ENCODE measurements at places on chromosomes 16 and 17.

DNA sequence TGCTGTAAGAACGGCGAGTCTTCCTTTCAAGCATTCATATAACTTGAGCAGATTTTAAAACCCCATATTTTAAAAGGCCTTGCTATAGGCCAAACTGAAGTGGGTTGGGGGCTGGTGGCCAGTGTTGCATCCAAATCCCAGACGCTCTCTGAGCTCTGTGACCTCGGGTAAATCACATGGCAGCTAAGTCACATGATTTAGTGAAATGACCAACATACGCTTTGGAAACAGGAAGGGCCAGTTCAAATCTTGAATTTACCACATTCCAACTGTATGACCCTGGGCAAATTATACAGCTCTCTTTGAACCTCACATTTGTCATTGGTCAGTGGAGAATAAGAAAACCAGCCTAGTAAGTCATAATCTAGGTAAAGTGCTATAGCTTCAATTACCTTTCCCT is 519.3 kb downstream of the HAPSTR1 start:
- no peak for DNase-seq

GRCh38 chr16:57740423-57741071 is 5.0 kb downstream of the KATNB1 start:
- no peak for DNase-seq

GRCh38 chr17:59547131-59547915 is 18.1 kb upstream of the DHX40 start:
- no peak for DNase-seq

GRCh38 chr16:46719528-46719927 is 28.6 kb downstream of the MYLK3 start:
- DNase-seq, result no peak

- DNase-seq, result no peak
Measured at GRCh38 chr17:81164371-81165245, 699 bp upstream of the PVALEF start.

DNA sequence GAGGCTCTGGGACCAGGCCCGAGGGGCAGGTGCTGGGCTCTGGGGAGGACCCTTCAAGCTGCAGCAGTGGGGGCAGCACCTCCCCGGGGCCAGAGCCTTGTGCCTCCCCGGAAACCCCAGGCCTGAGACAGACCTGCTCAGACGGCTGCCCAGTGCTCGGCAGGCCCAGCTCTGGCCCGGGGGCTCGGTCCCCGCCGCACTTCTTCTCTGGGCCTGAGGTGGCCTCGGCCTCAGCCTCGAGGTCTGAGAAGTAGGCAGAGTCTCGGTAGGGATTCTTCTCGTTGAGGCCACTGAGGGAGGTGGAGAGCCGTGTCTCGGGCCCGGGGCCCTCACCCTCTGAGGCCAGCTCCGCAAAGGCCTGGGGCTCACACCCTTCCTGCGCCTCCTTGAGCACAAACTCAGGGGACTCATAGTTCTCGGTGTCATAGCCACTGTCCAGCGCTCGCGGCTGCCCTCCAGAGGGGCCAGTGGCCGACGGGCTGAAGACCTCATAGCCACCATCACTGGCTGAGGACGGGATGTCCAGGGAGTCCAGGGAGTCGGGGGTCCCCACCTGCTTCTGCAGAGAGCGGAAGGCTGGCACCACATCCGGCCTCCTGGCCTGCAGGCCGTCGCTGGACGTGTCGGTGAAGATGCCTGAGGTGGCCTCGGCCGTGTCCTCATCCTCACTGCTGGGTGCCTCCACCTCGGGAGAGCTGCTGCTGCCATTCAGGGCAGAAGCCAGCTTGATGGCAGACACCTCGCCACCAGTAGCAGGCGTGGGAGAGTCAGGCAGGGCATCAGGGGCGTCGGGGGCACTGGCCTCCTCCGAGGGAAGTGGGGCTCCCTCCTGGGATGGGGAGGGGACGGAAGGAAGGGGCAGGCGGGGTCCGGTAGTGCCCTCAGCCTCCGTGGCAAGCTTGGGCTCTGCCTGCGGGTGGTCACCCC is 44.3 kb upstream of the PVALEF start:
- no peak for DNase-seq

- DNase-seq, result peak; percentile 58
Measured at GRCh38 chr17:2406903-2407790, 6.3 kb upstream of the MNT start.

DNA sequence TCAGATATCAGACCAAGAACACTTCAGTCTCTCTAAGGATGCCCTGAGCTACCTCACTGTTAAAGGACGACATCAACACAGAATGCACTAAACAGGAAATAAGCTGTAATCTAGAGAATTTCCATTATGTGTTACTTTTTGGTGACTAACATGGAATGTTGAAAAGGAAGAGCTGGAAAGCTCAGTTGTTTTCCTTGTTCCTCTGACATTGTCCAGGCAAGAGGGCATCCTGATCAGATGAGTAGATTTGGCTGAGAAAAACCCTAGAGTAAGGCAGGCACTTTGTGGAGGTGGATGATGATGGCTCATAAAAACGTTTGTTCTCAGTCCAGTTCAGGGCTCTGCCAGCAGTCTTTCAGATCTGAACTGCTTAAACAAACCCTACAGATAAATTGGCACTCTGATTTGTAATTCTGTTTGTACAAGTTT is 34.0 kb downstream of the DGKE start:
- no peak for DNase-seq

GRCh38 chr16:83900571-83900970 is 1.7 kb downstream of the MLYCD start:
- no peak for DNase-seq

- no peak for DNase-seq
Measured at GRCh38 chr17:30377574-30378240, 1.0 kb upstream of the CPD start.

GRCh38 chr16:86306011-86306644 is 204.2 kb upstream of the FOXF1 start:
- no peak for DNase-seq

DNA sequence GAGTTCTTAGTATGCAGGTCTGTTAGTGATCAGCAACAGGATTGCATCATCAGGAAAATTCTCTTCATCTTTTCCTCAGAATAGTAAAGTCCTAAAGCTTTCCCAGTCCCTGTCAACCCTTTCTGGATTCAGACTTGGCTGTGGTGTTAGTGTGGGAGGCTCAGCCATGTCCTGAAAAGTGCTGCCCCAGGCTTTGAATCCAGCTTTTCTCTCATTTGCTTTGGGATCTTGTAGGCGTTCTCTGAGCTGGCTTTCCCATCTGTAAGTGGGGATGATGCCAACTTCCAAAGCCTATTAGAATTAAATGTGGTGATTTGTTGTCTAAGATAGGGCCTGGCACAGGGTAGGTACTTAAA is 3.0 kb downstream of the ALKBH5 start:
- DNase-seq, result no peak

- no peak for DNase-seq
Measured at GRCh38 chr16:85484347-85485300, 128.5 kb upstream of the GSE1 start.

- DNase-seq, result no peak
Measured at GRCh38 chr17:3962217-3962964, 1.8 kb downstream of the ATP2A3 start.

GRCh38 chr16:84279881-84280280 is 14.8 kb upstream of the WFDC1 start:
- DNase-seq, result no peak

GRCh38 chr17:4497101-4497824 is 1.4 kb upstream of the SPNS2 start:
- DNase-seq, result no peak

- DNase-seq, result no peak
Measured at GRCh38 chr16:65950211-65950610, 416.3 kb upstream of the CDH5 start.

DNA sequence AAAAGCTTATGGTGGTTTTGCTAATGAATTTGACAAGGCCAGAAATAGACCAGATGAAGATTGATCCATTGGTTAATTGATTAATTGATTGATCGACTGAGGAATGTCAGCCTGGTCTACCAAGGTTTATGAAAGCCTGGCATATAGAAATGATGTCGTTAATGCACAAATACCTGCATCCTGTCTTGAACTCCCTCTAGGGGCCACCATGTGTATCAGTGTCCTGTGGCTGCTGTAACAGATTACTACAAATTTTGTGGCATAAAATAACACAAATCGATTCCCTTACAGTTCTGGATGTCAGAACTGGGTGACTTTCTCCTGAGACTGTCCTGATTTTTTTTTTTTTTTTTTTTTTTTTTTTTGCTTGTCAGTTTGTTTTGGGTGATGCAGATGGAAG is 553.2 kb downstream of the MAF start:
- DNase-seq, result no peak

DNA sequence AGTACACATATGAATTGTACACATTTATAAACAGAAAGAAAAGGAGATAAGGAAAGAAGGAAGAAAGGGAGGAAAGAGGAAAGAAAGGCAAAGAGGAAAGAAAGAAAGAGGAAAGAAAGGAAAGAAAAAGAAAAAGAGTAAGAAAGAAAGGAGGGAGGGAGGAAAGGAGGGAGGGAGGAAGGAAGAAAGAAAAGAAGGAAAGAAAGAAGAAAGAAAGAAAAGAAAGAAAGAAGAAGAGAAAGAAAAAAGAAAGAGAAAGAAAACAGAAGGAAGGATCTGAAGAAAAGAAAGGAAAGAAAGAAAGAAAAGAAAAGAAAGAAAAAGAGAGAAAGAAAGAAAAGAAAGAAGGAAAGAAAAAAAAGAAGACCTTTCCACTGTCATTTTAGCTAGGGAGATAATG is 571.4 kb upstream of the SALL1 start:
- no peak for DNase-seq

DNA sequence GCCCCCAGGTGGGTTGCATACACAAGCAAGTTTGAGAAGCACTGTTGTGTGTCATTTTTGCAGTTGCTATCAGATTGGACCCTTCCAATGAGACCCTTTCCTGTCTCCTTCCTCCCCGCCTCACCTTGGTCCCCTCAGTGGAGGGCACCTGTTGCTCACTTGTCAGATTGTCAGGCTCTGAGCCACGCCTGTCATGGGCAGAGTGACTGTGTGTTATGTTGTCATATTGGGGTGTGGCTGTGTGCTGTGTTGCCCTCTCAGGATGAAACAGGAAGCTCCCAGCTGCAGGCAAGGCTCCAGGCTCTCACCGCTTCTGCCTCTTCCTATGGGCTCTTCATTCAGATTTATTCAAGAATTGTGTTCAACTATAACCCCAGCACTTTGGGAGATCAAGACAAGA is 302.9 kb downstream of the CPPED1 start:
- DNase-seq, result no peak

DNA sequence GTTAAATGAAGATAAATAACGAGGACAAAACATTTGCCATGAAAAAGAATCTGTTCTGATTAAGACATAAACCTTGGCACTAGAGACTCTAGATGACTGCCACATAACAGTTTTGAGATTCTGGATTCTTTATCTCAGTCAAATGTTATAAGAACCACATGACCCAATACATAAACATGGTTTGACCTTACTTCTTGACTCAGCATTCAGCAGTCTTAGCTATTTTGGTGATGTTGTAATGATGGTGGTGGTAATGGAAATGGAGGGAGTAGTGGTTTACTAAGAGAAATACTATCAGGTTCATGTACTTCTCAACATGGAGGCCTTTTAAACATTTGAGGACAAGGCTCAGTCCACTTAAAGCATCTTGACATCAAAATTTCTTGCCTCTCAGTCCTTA is 925.4 kb downstream of the CDH11 start:
- DNase-seq, result no peak

DNA sequence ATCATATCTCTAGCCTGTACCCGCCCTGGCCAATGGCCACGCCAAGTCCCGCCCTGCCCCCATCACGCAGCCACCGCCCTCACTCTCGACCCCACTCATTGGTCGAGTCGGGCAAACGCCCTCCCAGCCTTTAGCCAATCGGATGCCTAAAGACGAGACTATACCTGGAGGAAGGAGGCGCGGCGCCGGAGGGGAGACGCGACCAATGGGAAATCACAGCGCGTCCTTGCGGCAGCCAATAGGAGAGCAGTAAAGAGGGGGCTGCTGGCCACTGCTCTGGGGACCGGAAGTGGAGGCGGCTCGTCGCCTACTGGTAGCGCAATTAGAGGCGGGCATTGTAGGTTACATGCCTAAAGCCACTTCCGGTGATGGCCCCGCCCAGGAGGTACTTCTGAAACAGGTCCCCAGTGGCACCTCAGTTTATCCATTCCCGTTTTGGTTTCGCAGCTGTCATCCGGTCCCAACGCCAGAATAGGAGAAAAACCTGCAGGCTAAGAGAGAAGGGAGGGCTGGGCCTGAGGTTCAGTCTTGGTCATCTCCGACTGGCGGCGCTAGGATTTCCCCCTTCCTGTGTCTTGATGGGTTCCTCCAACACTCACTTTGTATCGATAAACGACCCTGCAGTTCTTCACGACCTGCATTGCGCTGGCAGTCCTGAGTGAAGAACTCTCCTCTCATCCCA is 3.6 kb upstream of the MTMR4 start:
- DNase-seq, result peak; percentile 99
